ENCODE measurements at places on chromosomes 2 and 18.

- peak; percentile 33 for DNase-seq
Measured at GRCh38 chr18:34978953-34979608, 62.1 kb upstream of the MAPRE2 start.

- DNase-seq = no peak
Measured at GRCh38 chr18:24502667-24503523, 42.5 kb downstream of the HRH4 start.

DNA sequence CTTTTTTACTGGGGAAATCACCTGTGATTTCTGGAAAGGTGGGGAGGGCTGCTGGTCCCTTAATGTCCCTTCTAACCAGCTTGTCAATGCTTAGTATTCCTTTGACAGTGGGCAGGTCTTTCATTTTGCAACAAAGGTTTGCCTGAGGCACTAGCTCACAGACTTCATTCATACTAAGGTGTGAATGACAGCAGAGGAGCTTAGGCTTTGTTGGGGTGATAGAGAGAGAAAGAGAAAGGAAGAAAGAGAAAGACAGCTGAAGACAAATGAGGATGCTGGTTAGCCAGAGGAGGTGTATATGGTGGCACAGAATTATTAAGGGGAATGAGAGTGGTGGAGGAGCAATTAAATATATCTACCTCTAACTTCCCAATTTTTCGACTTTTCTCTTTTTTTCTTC is 28.9 kb upstream of the GTF2A1L start:
- DNase-seq = no peak

DNA sequence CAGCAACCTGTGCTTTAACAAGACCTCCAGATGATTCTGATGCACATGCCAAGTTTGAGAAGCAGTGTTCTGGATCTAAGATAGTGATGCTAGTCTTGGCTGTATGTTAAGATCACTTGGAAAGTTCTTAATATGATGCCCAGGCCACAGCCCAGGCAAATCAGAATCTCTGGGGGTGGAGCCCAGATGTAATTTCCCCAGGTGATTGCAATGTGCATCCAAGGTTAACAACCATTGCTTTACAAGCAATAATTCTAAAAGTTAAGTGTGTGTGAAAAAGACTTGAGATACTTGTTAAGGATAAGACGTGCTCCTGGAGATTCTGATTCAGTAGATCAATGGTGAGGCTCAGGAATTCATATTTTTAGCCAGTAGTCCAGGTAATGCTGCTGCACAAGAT is 44.3 kb upstream of the MYO1B start:
- DNase-seq = no peak

- DNase-seq = no peak
Measured at GRCh38 chr2:181762848-181763247, 82.5 kb upstream of the NEUROD1 start.

DNA sequence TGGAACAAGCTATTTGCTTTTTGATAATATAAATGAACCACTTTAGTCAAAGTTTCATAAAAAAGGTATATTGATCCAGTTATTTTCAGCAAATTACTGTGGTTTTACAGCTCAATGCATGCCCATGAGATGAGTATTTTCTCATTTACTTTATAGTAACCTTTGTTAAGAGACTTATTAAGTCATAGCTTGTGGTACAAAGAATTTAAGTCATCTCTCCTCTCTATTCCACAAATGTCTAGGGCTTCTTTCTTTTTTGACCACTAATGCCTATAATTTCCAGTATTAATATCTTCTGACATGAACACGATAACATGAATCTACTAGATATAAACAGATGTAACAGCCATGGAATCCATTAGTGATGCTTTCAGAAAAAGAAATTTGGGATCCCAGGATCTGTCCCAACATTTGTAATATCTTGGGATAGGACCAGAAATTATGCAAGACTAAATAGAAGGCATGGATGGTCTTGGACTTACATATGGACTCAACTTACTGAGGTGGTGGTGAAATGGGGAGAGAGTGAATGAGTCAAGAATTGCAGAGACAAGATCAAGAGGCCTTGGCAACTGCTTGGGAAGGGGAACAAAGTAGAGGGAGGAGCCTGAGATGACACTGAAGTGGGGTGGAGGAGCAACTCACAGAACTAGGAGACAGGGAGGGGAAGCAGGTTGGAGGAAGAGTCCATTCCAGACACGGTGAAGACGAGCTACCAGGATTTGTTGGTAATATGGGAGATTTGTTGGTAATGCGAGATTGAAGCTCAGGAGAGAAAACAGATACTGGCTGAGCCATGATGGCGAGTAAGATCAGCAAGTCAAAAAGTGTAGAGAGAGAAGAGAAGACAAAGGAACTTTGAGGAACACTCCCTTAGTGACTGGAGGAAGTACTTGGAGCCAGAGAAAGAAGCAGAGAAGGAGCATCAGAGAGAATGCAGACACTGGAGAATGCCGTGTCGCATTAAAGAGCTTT is 42.4 kb upstream of the KDM3A start:
- DNase-seq = no peak

DNA sequence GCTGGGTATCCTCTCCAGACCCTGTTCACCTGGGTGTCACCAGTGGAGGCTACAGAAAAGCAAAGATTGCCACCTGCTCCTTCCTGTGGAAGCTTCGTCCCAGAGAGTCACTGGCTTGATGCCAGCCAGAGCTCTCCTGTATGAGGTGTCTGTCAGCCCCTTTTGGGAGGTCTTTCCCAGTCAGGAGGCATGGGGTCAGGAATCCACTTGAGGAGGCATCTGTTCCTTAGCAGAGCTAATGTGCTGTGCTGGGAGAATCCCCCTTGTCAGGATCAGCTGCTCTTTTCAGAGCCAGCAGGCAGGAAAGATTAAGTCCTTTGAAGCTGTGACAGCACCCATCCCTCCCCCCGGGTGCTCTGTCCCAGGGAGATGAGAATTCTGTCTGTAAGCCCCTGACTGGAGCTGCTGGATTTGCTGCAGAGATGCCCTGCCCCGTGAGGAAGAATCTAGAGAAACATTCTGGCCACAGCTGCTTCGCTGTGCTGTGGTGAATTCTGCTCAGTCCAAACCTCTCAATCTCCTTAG is 121.8 kb downstream of the GPR39 start:
- DNase-seq = no peak

GRCh38 chr18:42163321-42163720 is 208.3 kb downstream of the PIK3C3 start:
- no peak for DNase-seq

GRCh38 chr2:180535289-180535688 is 445.1 kb upstream of the UBE2E3 start:
- DNase-seq = no peak

DNA sequence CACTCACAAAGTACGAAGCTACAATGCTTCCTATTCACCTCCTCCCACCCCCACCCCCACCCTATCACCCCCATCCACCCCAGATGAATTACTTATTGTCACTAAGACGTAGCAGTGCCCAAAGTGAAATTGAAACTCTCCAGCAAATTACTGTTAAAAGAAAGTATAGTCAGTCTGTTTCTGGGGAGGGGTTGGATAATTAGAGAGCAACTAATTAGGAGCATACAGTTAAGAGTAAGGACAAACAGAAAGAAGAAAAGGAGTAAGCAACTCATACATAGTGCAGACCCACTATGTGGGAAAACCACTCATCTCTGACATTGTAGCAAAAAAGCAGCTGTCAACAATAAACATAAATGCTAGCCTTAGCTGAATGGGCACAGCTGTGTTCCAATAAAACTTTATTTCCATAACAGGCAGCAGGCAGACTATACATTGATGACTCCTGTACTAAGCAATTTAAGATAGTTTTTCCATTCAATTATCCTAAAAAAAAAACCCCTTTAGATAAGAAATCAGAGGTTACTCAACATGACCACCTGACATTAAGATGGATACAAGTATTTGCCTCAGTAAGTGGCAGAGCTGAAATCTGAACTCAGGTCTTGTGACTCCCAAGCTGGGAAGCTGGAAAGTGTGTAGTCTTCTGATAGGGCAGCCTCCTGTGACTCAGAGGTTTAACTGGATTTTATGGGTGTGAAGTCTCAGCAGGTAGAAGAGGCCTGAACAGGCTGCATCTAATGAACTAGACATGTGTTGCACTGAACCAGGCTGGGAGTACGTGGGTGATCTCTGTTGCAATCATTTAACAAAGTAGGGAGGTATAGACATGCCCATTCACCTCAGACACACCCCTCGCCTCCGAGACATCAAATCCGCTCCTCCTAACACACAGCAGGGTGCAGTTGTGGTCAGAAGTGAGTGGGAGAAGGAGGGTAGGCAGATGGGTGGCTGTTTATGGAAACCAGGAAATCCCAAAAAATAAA is 171.8 kb upstream of the KLF7 start:
- DNase-seq = no peak

GRCh38 chr18:44370861-44371260 is 309.8 kb upstream of the SETBP1 start:
- DNase-seq = no peak

- no peak for DNase-seq
Measured at GRCh38 chr2:46655551-46656436, 176.4 kb downstream of the TMEM247 start.

DNA sequence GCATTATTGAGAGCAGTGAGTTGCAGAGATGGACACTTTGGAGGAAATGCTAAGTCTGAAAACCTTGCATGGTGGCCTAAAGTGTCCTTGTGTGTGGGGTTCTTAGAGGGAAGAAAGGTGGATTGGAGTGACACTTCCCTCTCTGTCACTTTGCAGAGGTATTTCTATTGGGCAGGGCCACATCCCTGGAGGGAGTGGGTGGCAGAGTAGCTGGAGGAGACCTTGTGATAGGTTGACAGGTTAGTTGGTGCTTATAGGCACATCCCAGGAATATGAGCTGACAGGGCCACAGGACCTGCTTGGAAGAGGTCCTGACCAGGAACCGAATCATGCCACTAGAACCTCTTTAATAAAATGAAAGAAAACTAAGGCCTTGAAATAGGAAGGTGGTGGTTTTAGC is 972 bp upstream of the IGFBP5 start:
- DNase-seq = no peak

GRCh38 chr2:172091000-172091641 is 5.8 kb downstream of the DLX1 start:
- DNase-seq = no peak

GRCh38 chr2:220347626-220348025 is 720.2 kb downstream of the SLC4A3 start:
- DNase-seq = no peak

DNA sequence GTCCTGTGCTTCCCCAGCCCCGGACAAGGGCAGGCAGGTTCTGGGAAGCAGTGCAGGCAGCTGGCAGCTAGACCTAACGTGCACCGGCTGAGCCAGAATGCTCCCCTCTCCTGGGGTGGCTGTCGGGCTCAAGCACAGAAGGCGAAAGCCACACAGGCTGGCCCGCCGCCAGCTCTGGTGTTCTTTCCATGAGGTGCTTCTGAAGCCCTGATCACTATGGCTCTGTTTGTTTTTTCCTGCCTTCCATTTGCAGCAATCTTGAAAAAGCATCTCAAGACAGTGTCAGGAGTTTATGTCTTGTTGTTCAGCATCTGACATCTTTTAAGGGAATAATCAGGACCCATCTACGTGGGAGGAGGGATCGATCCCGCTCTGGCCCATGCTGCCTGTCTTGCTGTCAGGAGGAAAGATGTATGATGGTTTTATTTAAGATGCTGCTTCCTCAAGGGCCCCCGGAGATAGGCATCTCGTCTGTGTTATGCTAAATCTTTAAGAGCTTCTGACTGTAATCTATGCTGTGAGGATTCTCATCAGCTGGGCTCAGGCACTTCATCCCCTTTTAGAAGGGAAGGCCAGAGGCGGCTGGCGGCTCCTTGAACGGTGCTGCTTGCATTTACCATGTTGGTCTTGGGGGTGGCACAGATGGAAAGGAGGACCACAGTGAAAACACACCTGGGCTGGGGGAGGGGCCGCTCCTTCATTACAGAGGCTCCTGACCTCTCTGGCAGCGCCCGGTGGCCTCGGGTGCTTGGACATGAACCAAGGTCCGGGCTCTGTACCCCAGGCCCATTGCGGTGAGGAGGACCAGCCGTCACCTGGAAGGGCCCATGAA is 118.5 kb upstream of the HDAC4 start:
- DNase-seq = no peak

GRCh38 chr2:25362434-25363145 is 20.9 kb upstream of the DNMT3A start:
- DNase-seq = peak; percentile 48

GRCh38 chr2:158239271-158239670 is 137.6 kb downstream of the UPP2 start:
- DNase-seq = no peak

GRCh38 chr2:172460780-172461201 is 33.4 kb downstream of the ITGA6 start:
- DNase-seq = no peak

DNA sequence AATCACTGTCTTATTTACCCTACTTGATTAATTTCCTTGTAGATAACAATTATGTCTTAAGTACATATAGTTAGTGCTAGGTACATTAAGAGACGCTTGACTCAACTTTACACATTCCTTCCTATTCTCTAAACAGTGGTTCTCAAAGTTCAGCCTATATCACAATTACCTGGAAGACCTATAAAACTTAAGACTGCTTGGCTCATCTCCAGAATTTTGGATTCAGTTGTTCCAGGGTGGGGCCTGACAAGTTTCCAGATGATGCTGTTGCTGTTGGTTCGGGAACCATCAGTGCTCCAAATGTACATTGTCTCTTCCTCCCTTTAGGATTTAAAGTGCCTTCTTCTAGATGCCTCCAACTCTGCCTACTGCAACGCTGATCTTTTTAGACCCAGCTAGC is 4.0 kb downstream of the PPP3R1 start:
- DNase-seq = no peak

GRCh38 chr2:43792653-43793052 is 18.8 kb downstream of the DYNC2LI1 start:
- DNase-seq = no peak

- DNase-seq = no peak
Measured at GRCh38 chr2:12619975-12620374, 96.8 kb upstream of the TRIB2 start.

GRCh38 chr2:143745060-143745459 is 615.8 kb downstream of the ARHGAP15 start:
- no peak for DNase-seq

- DNase-seq = no peak
Measured at GRCh38 chr2:191500566-191500883, 177.4 kb upstream of the NABP1 start.

GRCh38 chr2:39144416-39144815 is 23.6 kb upstream of the SOS1 start:
- DNase-seq = no peak

- DNase-seq = peak; percentile 78
Measured at GRCh38 chr2:134245340-134245984, 8.4 kb upstream of the MGAT5 start.

- DNase-seq = no peak
Measured at GRCh38 chr2:19933351-19933981, 31.7 kb upstream of the TTC32 start.

DNA sequence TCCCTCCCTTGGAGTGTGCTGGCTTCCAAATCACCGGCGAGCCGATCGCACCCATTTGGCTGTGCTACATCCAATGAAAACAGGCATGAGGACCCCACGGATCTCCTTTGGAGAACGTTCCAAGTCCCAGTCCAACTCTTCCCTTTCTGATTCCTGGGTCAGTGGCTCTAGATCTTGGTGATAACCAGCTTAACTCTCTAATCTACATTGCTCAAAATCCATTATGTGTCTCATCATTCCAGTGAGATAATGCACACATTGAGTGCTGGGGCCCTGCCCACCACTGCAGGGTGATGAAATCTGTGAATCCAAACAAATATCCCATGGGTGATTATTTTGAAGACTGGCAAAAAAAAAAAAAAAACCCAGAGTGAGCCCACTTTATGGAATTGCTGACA is 232.7 kb upstream of the COPS8 start:
- DNase-seq = no peak

GRCh38 chr2:219104107-219105035 is 43.6 kb upstream of the IHH start:
- DNase-seq = no peak
